ENCODE measurements at places on chromosomes 11 and 22. TPM values are rescaled to one million over a fixed set of nuclear protein-coding genes. Genes with fewer than 3 reads are reported as not detected.
A peak's percentile ranks its signal among the peaks of the same experiment; 100 is the strongest.

- no peak overlapping the region for H3K27ac ChIP-seq
- H3K27me3 ChIP-seq: peaks cover 84% of the 10 kb centered on the region
- no peaks in the 10 kb centered on the region for H3K4me1 ChIP-seq
- H3K4me3 ChIP-seq: no peak overlapping the region
Measured at GRCh38 chr11:114270531-114271270, 25.5 kb upstream of the NNMT start.

MS4A6E gene
- not detected for total RNA-seq

TRIM66 gene
- 5.5 TPM for total RNA-seq

DNA sequence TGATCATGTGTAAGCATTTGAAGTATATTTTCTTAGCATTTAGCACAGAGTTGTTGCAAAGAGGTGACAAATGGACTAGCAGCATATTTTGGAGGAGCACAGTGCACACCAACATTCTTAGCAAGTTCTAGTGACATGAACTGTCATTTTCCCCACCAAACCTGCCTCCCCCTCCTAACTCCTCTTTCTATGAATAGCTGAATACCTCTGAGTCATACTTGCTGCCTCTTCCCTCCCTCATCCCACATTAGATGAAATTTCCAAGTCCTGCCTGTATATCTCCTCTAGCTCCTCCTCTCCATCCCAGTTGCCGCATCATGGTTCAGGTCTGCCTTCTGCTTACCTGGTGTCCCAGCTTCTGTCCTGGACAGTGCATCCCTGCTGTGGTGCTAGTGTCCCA, 7.2 kb downstream of the OSBP2 start:
- peak; percentile 57 for DNase-seq
- no peak overlapping the region for H3K4me3 ChIP-seq
- H3K27me3 ChIP-seq: no peaks in the 10 kb centered on the region
- no peak overlapping the region for H3K27ac ChIP-seq
- H3K4me1 ChIP-seq: peaks cover 24% of the 10 kb centered on the region
- no peaks in the 10 kb centered on the region for H3K36me3 ChIP-seq

GRCh38 chr22:37746366-37747079, 49.7 kb downstream of the TRIOBP start:
- H3K27ac ChIP-seq: peak overlapping the region; percentile 92
- peak overlapping the region; percentile 88 for H3K4me3 ChIP-seq
- H3K36me3 ChIP-seq: no peaks in the 10 kb centered on the region
- DNase-seq: no peak

PLA2G6 gene
- total RNA-seq: 6.0 TPM

GRCh38 chr11:116062490-116063171, 558.4 kb upstream of the CADM1 start:
- H3K36me3 ChIP-seq: no peaks in the 10 kb centered on the region
- H3K27me3 ChIP-seq: no peaks in the 10 kb centered on the region
- H3K27ac ChIP-seq: no peak overlapping the region

DNA sequence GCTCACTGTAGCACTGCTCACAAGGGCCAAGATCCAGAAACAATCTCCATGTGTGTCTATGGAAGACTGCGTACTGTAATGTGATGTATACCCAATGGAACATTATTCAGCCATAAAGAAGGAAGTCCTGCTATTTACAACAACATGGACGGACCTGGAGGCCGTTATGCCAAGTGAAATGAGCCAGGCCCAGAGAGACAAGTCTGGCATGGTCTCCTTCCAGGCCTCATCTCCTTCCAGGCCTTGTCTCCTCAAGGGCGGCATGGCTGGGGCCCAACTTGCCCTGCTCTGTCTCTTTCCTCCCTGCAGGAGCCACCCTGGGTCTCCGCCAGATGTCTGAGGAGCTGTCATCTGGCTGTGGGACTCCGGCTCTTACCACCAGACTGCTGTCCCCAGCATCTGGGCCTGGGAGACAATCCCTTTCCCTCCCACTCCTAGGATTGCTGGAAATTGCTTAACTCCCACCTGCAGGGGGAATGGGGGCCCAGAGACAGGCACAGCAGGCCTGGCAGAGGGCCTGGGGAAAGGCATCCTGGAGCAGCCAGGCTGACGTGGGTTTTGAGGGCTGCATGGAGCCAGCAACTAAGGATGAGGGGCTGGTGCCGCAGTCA, 1326.6 kb downstream of the TBC1D22A start:
- no peaks in the 10 kb centered on the region for H3K36me3 ChIP-seq
- no peak overlapping the region for H3K27ac ChIP-seq
- H3K4me1 ChIP-seq: no peaks in the 10 kb centered on the region
- H3K27me3 ChIP-seq: 0 out of 2 replicates have a peak, but pooled peaks cover 3% of the 10 kb centered on the region
- no peak for DNase-seq
- no peak overlapping the region for H3K4me3 ChIP-seq

MS4A14 gene
- 0.07 TPM for total RNA-seq

CTSW gene
- total RNA-seq: not detected

GRCh38 chr11:30605036-30605605, 19.0 kb upstream of the MPPED2 start:
- no peak for DNase-seq
- no peak overlapping the region for H3K27ac ChIP-seq
- no peak overlapping the region for H3K4me3 ChIP-seq
- no peaks in the 10 kb centered on the region for H3K36me3 ChIP-seq
- no peaks in the 10 kb centered on the region for H3K27me3 ChIP-seq

DNA sequence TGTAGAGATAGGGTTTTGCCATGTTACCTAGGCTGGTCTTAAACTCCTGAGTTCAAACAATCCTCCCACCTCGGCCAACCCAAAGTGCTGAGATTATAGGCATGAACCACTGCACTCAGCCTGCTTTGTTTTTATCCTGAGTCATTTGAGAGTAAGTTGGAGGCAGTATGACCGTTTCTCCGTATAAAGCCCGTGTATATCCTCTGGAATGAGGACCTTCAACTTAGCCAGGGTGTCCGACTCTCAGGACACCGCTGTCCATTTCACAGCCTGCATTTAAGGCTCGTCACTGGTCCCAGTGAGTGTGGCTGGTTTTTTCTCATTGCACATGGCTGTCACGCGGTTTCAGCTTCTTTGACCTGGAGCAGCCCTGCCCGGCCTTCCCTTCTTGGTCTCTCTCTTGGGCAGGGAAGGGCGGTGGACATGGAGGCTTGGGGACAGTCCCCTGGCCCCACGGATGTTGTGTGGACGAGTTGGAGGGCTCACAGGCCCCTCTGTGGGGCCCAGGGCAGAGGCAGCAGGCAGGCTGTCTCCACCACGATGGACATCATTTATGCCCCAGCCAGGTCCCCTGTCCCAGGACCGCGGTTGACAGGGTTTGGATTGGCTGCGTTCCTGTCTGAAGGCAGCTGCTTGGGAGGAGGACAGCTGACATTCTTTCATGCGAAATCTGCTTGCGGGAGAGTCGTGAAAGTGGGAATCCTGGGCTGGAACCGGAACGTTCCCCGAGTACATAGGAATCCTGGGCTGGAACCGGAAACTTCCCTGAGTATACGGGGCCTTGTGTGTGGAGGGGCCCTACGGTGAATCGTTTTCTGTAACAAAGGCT, 93.3 kb downstream of the KCNQ1 start:
- H3K4me3 ChIP-seq: no peak overlapping the region
- DNase-seq: no peak
- no peaks in the 10 kb centered on the region for H3K36me3 ChIP-seq
- no peak overlapping the region for H3K27ac ChIP-seq
- no peaks in the 10 kb centered on the region for H3K27me3 ChIP-seq
- peaks cover 17% of the 10 kb centered on the region for H3K4me1 ChIP-seq

OR6T1 gene
- total RNA-seq: not detected

DNA sequence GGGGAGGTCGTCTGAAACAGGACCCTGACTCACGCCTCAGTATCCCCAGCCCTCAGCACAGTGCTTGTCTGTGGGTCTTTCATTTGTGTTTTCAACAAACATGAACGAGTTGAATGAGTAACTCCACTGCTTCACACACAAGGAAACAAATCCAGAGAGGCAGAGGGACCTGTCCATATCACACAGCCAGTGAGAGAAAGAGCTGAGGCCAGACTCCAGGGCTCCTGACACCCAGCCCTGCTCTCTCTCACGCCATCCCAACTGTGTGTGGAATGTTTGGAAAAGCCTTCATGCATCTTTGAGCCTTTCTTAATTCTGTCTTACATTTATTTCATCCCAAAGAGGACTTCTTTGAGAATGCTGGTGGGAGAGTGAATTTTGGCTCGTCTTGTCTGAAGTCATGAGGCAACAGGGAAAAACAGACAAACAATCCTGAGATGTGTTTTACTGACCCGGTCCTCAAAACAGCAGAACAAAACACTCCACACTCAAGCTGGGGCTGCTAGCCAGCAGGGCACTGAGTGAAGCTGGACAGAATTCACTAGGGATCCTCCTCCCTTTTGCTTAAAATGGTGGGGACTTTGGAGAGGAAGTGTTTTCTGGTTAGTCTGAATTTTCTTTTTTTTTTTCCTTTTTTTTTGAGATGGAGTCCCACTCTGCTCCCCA, 19.7 kb upstream of the ALG8 start:
- no peak overlapping the region for H3K4me3 ChIP-seq
- H3K27me3 ChIP-seq: no peaks in the 10 kb centered on the region
- H3K4me1 ChIP-seq: no peaks in the 10 kb centered on the region

DNA sequence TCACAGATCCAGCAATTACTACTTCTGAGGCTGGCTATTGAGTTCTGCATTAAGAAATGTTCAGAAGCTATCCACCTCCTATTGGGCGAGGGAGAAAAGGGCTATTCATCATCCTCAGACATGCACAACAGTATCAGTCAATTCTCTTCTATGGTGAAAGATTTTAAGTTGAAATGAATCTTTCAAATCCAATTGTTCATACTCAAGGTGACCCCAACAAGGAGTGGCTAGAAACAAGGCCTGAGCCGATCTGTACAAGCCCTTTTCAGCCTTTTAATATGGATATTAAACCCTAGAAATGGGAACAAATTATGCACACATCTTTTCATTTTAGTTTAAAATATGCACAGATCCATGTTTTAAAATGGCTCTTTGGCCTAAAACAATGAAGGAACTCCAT, 303.5 kb upstream of the PITPNB start:
- H3K4me1 ChIP-seq: no peaks in the 10 kb centered on the region
- H3K4me3 ChIP-seq: no peak overlapping the region
- H3K36me3 ChIP-seq: no peaks in the 10 kb centered on the region
- no peak overlapping the region for H3K27ac ChIP-seq
- no peaks in the 10 kb centered on the region for H3K27me3 ChIP-seq

SYT7 gene
- 23.2 TPM for total RNA-seq

GRCh38 chr22:20946080-20946986, 20.7 kb upstream of the AIFM3 start:
- H3K27me3 ChIP-seq: no peaks in the 10 kb centered on the region
- H3K4me3 ChIP-seq: no peak overlapping the region
- no peak overlapping the region for H3K27ac ChIP-seq
- peaks cover 18% of the 10 kb centered on the region for H3K4me1 ChIP-seq
- peak; percentile 42 for DNase-seq

DNA sequence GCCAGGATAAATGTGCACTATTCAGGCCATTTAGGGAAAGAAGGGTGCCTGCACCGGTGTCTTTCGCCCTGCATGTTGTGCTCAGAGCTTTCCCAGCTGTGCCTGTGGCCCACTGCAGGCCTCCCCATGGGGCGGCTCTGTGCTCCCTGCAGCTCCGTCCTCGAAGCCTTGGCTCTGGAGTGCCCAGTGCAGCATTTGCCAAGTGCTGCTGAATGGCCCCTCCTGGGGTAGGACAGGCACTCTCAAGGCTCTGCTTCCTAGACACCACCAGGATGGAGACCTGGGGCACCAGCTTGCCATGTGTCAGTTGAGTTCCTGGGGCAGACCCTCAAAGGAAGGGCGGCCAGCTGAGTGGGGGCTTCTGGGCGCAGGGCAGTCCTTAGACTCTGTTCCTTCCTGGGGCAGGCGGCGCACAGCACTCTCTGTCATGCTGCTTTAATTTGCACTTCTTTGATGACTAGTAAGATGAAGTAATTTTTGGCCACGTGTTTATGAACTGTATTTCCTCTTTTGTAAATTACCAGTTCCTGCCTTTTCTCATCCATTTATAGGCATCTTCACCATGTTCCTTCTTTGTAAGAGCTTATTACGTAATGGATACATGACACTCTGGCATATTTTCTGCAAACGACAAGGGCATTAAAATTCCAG, 32.1 kb upstream of the GNB1L start:
- H3K27me3 ChIP-seq: no peaks in the 10 kb centered on the region
- DNase-seq: no peak
- H3K4me3 ChIP-seq: no peak overlapping the region
- H3K4me1 ChIP-seq: peaks cover 21% of the 10 kb centered on the region
- no peaks in the 10 kb centered on the region for H3K36me3 ChIP-seq

APOL5 gene
- not detected for total RNA-seq

- H3K27me3 ChIP-seq: no peaks in the 10 kb centered on the region
- no peak overlapping the region for H3K4me3 ChIP-seq
- DNase-seq: no peak
- H3K36me3 ChIP-seq: no peaks in the 10 kb centered on the region
- H3K4me1 ChIP-seq: peaks cover 48% of the 10 kb centered on the region
- H3K27ac ChIP-seq: peak overlapping the region; percentile 78
Measured at GRCh38 chr11:19921976-19922688, 209.5 kb downstream of the NAV2 start.

RAB38 gene
- not detected for total RNA-seq

CYP2D6 gene
- total RNA-seq: 0.55 TPM

OTUB1 gene
- 129 TPM for total RNA-seq

CSKMT gene
- total RNA-seq: 12.9 TPM

KCNA4 gene
- not detected for total RNA-seq

- no peaks in the 10 kb centered on the region for H3K27me3 ChIP-seq
- no peak overlapping the region for H3K27ac ChIP-seq
- peaks cover 5% of the 10 kb centered on the region for H3K4me1 ChIP-seq
- DNase-seq: peak; percentile 18
- H3K4me3 ChIP-seq: no peak overlapping the region
Measured at GRCh38 chr11:65077451-65077850, 6.4 kb downstream of the CDCA5 start.

- peak overlapping the region; percentile 91 for H3K4me3 ChIP-seq
- H3K4me1 ChIP-seq: peaks cover 44% of the 10 kb centered on the region
- H3K27me3 ChIP-seq: no peaks in the 10 kb centered on the region
- H3K27ac ChIP-seq: peak overlapping the region; percentile 95
- peak; percentile 73 for DNase-seq
- H3K36me3 ChIP-seq: peaks cover 13% of the 10 kb centered on the region
Measured at GRCh38 chr11:68028802-68029545, 1.5 kb upstream of the NDUFS8 start.

GRCh38 chr11:111384494-111384893, 5.4 kb upstream of the POU2AF1 start:
- H3K4me1 ChIP-seq: no peaks in the 10 kb centered on the region
- H3K27ac ChIP-seq: no peak overlapping the region
- H3K36me3 ChIP-seq: no peaks in the 10 kb centered on the region
- peak; percentile 31 for DNase-seq
- no peaks in the 10 kb centered on the region for H3K27me3 ChIP-seq

MARK2 gene
- 66.5 TPM for total RNA-seq

KRTAP5-11 gene
- not detected for total RNA-seq

- no peaks in the 10 kb centered on the region for H3K4me1 ChIP-seq
- H3K36me3 ChIP-seq: no peaks in the 10 kb centered on the region
- H3K27me3 ChIP-seq: peaks cover 14% of the 10 kb centered on the region
- no peak for DNase-seq
- H3K4me3 ChIP-seq: no peak overlapping the region
Measured at GRCh38 chr22:19149047-19149883, 827 bp downstream of the GSC2 start.
